Activated CD4-positive, alpha-beta T cell treated with anti-CD3 and anti-CD28 coated beads, Interleukin-2, amount 50 U/mL, for 48 hours (primary cell): ENCODE measurements at places on chromosomes 5 and 9.
A peak's percentile ranks its signal among the peaks of the same experiment; 100 is the strongest.

DNA sequence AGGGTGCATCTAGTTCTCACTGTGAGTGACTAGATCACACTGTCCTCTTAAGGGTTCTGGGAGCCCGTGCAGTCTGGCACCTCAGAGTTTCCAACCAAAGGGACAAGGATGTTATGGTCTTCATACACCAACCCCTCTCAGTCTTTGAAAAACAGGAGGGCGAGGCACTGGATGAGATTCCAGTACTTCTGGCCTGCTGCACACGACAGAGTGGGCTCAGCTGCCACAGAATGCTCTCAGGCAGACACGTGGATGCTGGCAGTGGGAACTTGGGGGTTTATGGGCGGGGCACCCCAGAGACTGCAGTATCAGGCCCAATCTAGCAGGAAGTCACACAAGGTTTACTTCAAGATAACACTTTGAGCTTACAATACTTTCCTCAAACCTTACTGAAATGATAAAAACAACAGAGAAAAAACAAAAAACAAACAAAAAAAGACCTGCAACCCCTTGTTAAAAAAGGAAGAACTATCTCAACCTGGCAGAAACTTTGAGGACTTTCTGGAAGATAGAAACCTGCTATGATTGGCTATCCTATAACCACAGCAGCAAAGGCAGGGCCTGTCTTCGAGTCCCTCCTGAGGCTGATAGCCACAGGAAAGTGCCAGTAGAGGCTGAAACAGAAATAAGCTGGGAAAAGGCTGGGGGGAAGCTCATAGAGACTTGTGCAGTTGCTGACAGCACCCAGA lies 28.3 kb upstream of the TGFBR1 start:
- DNase-seq = no peak

GRCh38 chr5:14663734-14664269 lies 716 bp upstream of the OTULIN start:
- no peak for DNase-seq

DNA sequence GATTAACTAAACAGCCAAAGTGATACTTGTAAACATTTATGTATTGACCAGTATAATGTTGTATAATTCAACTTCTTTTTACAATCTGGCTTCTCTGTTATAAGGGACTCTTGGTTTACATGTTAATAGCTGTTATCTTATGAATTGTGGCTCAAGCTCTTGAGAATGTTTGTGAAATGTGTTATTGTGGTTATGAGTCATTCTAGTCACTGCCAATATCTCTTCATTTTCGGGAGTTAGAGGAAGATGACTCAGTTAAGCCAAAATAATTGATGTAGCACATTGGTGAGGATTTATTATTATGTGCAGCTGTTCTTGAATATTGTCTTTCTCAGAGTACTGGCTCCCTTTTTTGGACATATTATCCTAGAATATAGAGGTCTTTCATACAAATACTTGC lies 655.2 kb upstream of the RIOK2 start:
- no peak for DNase-seq

- DNase-seq = no peak
These were observed 1823.9 kb upstream of the C9orf72 start for GRCh38 chr9:29397148-29397547.

DNA sequence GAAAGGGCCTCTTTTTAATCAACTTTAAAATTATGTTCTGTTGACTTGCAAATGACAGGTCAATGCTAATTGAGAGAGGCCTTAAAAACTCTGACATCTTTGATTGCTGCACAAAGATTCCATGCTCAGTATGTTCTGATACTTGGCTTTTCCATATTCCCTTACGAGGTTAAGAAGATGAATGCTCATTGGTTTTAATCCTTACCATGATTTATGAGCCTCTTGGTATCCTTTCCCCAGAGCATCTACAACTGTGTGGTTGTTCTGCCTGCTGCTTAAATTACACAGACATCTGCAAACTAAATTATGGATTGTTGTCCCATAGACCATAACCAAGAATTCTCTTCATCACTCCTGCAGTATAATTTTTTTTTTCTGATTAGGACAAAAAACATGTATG lies 352.6 kb downstream of the CDH12 start:
- DNase-seq = no peak

- DNase-seq = no peak
These were observed 12.3 kb downstream of the ROR2 start for GRCh38 chr9:91937727-91938126.

- DNase-seq = peak; percentile 44
These were observed 11.3 kb downstream of the TMEM250 start for GRCh38 chr9:136107155-136107952.

DNA sequence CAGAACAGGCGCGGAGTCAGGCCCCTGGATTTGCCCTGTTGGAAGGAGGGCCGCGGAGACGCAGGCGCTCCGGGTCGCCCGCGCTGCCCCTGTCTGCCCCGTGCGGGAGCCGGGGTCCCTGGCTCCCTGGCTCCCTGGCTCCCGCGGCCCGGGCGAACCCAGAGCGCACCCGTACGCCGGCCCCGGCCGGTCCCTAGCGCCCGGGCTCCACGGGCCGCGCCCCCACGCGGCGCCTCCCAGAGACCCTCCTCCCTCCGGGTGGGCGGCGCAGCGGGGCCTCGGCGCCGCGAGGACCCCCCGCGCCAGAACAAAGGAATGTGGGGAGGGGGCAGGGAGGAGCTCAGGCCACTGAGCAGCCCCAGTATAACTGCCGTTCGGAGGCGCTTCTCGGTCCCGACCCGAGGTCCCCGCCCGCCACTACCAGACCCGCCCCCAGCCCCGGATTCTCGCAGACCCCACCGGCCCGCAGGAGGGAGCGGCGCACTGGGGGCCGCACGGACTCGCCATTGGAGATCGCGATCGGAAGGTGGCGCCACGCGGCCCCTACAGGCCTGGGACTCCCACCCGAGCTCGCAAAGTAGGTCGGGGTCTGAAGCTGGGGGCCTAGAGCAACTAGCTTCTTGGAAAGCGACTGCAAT lies 2.4 kb downstream of the NFIL3 start:
- peak; percentile 21 for DNase-seq

GRCh38 chr5:132392978-132393825 lies 23.7 kb downstream of the SLC22A5 start:
- no peak for DNase-seq

DNA sequence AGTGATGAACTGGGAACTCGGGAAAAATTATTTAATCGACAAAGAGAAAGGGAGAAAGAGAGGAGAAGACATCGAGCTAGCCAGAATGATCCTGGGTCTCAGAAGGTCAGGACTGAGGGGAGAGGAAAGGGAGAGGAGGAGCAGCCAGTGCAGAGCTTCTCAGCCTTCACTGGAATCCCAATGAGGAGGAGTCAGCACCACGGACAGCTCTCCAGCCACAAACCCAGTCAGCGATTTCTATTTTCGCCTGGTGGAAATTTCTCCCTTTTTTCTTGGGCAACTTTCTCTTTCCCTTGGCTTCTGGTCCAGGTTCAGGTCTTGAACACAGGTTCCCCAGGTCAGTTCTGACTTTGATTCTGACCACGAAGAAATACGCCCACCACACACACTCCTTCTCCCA lies 1.6 kb upstream of the BRINP1 start:
- DNase-seq = peak; percentile 18

DNA sequence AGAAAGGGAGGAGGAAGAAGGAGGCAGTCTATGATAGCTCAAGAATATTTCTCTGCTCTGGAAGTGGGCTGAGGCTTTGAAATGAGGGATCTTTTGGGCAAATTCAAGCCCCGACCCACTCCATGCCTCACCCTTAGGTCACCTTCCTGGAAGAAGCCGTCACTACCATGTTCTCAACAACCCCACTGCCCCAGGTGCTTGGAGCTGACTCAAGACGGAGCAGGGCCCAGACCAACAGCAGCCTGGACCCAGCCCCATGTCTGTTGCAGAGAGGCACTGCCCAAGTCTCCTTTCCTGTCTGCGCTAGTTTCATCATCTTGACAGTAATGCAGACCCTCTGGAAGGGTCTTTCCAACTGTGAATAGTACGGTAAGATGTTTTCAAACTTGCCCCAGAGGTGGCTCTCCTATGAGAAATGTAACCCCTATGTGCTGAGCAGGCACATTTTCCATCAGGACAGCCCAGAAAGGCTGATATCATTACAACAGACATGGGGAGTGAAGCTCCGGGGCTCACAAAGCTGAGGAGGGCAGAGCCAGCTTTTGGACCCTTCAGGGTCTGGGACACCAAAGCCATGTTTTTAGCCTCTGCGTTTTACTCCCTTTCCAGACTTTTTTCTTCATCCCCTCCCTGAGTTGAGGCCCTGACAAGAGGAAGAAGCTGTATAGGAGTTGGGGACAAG lies 128.2 kb upstream of the LARP1 start:
- no peak for DNase-seq

GRCh38 chr5:98321361-98321760 lies 452.1 kb upstream of the RGMB start:
- DNase-seq = no peak

GRCh38 chr5:146290318-146290717 lies 48.3 kb upstream of the POU4F3 start:
- DNase-seq = no peak

DNA sequence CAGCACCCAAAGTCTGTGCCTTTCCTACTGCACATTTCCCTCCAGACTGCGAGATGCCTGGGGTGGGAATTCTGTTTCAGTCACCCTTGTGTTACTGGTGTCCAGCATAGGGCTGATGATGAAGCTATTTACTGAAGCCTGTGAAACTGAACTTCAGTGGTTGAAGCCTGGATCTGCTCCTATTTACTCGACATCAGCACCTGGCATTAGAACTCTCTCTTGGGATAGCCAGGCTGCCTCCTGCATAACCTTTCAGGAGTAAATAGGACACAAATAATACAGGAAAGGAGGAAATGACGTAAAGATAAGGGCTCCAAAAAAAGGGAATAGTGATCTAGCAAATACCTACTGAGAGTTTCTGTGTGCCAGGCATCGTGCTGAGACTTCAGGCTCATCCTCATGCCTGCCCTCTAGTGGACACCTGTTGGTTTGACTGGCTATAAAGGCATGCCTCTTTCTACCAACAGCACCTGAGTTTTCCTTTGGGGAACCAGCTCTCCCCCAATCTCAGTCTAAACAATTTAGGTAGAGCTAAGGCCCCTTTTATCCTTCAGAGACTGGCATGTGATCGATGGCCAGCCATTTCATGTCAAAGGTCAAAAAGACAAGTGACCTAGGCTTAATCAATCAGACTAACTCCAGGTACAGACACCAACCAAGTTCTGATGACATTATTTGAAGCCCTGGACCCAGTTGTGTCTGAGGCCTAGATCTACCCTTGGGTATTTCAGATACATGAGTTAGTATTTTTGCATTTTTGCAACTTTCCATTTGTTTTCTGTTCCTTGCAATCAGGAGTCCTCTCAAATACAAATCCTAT lies 192.1 kb upstream of the TRIM32 start:
- DNase-seq = peak; percentile 46
